ENCODE measurements at places on chromosomes 3 and 15.

DNA sequence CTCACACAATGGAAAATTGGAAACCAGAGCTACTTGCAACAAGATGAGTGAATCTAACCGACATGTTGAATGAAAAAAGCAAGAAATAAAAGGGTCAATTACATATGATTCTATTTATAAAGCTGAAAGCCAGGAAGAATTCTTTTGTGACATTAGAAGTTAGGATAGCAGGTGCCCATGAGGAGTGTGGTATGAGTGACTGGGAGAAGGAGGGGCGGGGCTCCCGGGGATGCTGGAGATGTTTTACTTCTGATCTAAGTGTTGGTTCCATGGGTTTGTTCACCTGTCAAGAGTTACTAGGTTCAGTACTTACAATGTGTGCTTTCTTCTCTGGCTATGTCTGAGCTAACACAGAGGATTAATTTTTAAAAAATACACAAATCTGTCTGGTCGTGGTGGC, 60.8 kb downstream of the NSMCE3 start:
- DNase-seq, result no peak

GRCh38 chr3:54045061-54045815, 77.1 kb upstream of the CACNA2D3 start:
- no peak for DNase-seq

DNA sequence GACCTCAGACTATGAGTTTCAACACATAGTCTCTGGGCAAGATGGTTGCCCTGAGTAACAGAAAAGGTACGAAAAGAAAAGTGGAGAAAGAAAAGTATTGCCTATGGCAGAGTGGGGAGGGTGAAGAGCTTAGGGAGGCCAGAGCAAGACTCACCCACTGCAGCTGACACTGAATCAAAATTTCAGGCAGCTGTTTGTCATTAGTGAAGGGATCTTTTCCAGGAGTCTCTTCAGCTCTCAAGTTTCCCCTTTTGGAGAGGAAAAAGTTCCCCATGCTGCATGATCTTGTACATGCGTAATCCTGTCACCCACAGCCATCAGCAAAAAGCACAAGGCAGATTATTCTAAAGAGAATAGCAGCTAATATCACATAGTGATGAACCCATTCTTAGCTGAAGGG, 616.9 kb upstream of the GBE1 start:
- DNase-seq, result no peak

DNA sequence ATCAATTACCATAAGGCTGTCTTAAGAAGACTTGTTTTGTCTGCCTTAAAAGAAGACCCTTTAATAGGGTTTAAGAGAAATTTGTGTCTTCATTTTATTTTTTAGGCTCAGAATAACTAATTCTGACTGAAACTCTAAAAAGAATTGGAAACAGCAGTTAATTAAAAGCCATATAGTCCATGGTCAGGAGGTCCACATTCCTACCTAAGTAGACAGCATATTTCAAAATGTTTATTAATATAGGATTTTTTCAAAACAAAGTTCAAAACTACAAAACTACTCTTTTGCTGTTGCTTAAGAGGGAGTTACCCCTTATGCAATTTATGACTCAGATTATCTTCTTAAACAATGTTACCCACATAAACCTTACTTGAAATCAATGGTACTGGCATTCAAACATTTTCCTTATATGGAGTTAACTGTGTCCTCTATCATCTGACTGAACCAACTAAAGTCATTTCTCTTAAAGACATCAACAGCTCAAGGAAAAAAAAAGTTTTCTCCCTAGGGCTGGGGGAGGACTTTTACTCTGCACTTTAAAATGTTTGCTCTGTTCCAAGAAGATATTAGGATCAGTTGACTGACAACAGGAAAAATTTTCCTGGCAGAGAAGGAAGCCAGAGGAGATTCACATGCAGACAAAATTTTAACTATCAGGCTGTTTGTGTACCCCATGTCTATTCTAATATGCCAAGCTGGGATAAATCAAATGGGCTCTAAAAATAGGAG, 56.8 kb upstream of the NANOGP8 start:
- no peak for DNase-seq

- DNase-seq, result peak; percentile 33
These were observed 13.1 kb upstream of the CORO2B start for GRCh38 chr15:68565726-68566125.

DNA sequence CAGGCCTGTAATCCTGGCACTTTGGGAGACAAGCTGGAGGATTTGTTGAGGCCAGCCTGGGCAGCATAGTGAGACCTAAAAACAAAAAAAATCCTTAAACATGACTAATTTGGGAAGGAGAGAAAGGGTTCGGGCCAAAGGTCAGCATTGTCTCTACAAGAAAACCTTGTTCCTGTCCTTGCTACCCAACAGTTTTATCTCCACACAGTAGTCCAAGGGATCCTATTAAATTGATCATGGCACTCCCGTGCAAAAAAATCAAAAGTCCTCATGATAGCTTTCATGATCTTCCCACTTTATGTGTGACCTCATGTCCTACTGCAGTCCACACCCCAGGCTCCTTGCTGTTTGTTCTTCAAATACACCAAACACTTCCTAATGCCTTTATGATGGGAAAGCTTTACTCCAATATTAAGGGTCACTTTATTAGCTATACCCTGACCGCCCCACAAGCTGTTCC, 4.2 kb downstream of the RPL15 start:
- DNase-seq, result no peak

DNA sequence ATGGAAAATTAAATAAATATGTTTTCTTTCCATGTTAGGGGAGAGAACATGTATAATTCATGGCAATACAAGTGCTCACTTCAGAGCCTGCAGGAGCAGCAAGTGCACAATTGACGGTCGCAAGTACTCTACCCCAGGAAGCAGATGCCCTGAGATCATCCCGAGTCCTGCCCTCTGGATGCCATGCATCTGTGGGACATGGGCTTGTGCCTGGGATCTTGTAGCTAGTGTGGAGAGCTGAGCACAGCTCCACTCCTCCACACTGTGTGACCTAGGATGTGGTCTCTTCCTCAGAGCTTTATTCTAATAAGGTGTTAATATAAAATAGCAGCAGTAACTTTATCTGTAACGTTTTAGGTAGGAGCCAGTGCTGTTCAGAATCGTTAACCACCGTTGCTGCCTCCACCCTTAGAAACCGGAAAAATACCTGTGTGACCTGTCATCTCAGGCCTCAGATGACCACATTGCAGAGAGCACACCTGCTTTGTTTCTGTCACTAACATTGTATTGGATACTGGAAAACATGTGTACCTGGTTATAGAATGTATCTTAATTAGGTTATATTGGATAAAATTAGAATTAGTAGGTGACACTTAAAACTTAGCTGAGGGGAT, 105.0 kb upstream of the GOLGA6L6 start:
- no peak for DNase-seq

GRCh38 chr3:131957980-131958379, 76.8 kb downstream of the CPNE4 start:
- no peak for DNase-seq

DNA sequence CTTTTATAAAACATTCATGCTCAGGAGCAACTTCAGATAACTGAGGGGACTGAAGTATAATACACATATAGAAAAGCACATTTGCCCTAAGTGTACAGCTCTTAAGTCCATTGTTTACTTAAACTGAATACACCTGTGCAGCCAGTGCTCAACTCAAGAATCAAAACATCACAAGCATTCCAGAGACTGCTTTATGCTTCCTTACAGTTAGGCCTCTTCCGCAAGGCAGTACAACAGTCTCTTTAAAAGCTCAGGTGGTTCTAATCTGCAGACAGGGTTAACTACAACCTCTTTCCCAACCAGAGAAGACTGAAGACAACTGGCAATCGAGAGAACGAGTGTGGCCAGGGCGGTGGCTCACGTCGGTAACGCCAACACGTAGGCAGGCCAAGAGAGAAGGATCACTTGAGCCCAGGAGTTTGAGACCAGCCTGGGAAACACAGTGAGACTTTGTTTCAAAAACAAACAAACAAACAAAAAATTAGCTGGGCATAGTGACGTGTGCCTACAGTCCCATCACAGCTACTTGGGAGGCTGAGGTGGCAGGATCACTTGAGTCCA, 16.9 kb downstream of the MCCC1 start:
- DNase-seq, result no peak

GRCh38 chr3:71186801-71187200, 396.7 kb downstream of the FOXP1 start:
- no peak for DNase-seq

DNA sequence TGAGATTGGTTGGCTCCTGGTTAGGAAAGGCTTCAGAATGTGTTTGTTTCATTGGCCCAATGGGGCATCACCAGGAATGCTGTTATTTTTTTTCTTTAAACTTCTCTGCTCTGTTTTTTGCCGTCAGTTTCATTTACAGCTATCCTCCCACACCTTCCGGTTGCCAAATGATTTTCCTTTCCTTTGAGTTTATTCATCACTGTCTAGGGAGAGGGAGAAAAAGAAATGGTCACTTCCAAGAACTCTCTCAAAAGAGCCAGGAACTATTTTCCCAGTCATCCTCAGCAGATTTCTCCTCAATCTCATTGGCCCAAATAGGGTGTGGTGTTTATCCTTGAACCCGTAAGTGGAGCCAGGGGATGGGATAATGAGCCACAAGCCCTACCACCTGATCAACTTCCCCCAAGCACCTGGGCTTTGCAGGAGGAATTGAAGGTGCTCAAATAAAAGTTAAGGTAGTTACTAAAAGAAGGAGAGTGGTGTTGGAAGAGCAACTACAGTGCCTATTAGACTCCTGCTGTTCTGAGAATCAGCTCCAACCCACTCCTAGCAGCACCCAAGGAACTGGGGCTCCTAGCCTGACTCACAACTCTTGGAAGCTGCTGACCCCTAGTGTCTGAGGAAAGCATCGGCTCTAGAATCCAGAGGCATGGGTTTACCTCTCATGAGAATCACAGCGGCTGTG, 183.8 kb upstream of the IL12A start:
- peak; percentile 46 for DNase-seq

GRCh38 chr3:153631664-153632063, 469.6 kb downstream of the RAP2B start:
- DNase-seq, result no peak

DNA sequence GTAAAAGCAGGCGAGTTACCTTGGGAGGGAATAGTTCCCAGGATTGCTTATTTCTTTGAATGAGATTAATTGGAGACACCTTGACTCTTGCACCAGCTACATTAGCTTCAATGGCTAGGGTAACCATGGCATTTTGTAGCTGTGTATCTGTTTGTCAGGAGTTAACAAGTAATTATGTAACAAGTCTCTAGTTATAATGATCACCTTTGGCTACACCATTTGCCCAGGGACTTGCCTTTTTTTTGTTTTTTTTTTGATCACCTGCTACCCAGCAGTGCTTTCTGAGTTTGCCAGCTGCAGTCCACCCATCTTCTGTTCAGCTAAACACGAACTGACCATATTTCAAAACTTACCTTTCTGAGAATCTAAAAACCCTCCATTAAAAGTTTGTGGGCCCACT, 2.2 kb downstream of the MED12L start:
- no peak for DNase-seq

DNA sequence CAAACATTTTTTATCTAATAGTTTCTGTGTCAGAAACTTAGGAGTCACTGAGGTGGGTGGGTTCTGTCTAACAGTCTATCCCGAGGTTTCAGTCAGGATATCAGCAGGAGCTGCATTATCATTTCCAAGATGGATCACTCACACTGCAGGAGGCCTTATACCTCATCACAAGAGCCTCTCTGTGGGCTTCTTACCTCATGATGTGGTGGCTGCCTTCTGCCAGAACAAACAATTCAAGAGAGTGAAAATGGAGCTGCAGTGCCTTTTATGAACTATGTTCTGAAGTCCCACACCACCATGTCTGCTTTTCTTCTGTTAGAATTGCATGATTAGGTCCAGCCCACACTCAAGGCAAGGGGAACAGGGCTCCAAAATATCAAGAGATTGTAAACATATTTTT, 27.9 kb downstream of the RFX7 start:
- DNase-seq, result no peak

GRCh38 chr15:31332020-31332680, 5.5 kb downstream of the KLF13 start:
- no peak for DNase-seq

- DNase-seq, result no peak
These were observed 74.8 kb downstream of the ABHD5 start for GRCh38 chr3:43765521-43765971.

DNA sequence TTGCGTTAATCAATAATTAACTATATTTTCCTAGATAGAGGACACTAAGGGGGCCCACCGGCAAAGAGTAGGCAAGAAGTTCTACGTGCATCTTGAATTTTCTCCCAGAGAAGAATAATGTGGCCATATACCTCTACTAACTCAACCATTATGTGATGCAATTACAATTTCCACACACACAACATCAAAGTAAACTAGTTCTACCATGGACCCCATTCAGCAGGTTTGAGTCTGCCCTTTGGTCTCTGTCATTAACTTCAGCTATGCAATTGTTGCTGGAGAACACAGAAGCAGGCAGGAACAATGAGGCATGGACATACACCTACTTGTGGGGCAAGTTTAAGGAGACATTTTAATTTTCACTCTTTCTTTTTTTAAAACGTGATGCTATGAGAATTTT, 705.9 kb downstream of the PDCD6IP start:
- no peak for DNase-seq

Measured in NCI-H2171 (cell line).